ENCODE measurements at places on chromosomes 6 and 20.

- DNase-seq, result peak; percentile 29
Measured at GRCh38 chr20:63284083-63284440, 8.9 kb upstream of the COL20A1 start.

- no peak for DNase-seq
Measured at GRCh38 chr6:93210908-93211307, 208.5 kb downstream of the EPHA7 start.

- DNase-seq, result no peak
Measured at GRCh38 chr20:25017257-25017803, 24.8 kb upstream of the APMAP start.

DNA sequence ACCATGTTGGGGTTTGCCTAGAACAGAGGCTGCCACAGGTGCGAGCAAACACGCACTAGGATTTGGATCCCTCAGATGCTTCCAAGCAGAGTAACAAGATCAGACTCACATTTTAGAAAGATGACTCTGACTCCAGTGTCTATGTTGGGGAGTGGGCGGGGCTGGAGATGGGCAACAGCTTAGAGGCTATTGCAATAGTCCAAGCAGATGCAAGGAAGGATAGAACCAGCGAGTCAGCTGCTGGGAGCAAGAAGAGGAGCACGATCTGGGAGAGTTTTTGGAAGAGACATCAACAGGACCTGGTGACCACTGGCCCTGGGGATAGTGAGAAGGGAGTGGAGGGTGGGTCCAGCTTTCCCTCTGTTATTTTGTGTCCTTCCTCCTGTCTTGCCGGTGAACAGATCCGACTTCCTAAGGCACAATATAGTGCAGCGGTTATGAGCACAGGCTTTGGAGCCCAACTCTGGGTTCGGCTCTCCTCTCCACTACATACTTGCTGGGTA is 52.7 kb downstream of the FGD2 start:
- DNase-seq, result no peak

GRCh38 chr6:25181923-25182322 is 97.3 kb upstream of the CARMIL1 start:
- no peak for DNase-seq

DNA sequence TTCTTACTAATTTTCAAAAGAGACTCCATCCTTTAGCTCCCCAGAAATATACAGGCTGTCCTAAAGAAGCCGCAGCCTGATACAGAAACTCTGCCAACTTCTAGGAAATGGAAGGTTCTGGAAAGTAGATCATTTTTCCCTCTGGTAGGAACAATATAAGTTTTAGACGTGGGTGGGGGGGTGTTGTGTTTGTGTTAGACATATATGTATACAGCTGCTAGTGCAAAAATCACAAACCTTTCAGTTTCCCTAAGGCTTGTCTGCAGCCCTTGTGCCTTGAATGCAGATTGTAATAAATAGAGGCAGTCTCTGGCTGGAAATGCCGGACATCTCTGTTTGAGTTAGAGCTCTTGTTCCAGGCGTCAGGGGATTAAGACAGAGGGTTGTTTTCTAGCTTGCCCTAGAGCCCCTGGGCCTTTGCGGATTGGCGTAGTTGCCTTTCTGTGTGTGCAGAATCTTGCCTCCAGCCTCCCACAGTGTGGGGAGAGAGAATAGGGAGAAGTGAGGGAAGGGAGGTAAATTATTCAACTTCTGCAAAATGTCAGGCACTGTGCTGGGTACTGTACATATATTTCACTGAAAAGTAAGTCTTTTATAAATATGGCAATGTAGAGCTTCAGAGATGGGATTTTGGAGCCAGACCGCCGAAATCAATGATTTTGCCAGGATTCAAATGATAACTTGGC is 269.7 kb downstream of the PRL start:
- DNase-seq, result no peak

DNA sequence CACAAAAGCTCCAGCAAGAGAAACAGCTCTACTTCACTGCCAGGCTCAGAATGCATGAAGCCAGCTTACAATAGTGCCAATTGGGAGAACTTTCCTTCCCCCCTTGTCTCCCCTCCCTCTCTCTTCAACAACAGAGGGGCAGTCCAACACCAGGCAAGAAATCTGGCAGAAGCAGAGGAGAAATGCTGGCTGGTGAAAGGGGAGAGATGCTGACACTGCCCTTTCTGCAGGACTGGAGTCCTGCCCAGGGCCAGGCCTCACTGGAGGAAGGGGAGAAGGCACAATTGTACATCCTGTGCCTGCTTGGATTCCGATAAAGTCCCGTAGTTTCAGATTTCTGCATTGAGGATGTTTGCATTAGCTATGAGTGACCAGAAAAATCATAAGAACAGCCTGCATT is 148.6 kb downstream of the LRRC1 start:
- no peak for DNase-seq

- DNase-seq, result no peak
Measured at GRCh38 chr20:38566036-38566598, 14.9 kb upstream of the ADIG start.

DNA sequence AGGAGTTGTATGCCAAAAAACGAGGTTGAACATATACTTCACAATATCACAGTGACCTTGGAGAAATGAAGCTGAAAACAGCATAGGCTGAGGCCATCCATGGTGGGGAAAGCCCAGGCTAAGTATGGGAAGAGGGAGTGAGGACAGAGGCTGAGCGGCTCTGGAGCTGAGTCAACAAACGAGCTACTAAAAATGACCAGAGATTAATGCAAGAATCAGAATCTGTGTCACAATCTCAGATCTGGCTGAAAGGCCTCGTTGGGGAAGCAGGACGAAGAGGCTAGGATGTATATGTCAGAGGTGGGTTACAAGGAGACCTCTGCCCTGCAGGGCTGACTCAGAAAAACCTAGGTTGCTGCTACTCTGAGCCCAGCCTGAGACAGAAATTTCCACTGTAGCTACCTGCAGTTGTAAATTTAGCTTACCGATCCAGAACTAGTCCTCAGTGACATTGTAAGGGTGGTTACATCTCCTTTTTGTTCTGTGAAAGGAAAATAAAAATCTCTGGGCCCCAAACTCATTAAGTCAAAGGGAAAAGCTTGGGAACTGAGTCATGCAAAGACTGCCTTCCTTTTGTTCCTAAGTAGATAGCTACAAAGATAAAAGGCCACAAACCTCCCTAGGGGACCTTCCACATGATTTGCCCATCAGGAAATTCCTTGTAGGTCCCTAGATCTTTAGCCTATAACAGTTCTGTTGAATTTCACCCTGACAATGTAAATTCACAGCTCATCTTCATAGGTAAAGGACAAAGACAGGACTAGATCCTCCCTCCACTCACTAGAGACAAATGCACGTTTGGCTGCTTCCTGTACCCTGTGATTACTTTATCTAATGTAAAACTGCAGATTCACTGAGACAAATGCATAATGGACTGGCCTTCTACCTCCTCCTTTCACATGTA is 8.5 kb upstream of the TUBB2A start:
- no peak for DNase-seq

DNA sequence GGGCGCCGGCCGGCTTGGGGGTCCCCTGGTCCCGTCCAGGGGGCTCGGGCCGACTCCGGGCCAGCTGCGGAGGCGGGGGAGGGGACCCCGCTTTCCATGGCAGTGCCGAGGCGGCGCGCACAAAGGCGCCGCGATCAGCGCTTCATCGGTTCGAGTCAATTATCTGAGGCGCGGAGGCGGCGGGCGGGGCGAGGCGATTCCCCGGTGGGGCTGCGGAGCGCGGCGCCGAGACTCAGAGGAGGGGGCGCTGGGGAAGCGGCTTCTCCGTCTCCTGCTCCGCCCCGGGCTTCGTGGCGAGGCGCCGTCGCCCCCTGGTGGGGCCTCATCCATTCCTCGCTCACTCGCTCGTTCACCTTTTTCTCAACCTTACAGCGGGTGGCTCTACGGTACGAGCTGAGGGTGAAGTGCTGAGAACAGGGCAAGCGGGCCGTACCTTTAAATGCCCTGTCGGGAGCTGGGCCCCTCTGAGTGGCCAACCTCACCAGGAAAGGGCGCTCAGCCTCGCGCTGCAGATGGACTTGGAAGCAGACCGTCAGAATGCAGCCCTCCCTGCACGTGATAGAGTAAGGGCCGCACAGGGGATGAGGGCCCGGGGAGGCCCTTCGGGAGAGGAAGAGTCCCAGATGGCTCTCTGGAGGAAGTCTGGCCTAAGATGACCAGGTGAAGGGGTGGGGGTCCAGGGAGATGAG is 39.9 kb downstream of the SLC52A3 start:
- peak; percentile 58 for DNase-seq

- peak; percentile 21 for DNase-seq
Measured at GRCh38 chr6:119350952-119351372, 1.4 kb upstream of the MAN1A1 start.

GRCh38 chr6:15339081-15339480 is 93.2 kb downstream of the JARID2 start:
- no peak for DNase-seq

GRCh38 chr6:127459231-127459641 is at the start of gene KIAA0408:
Gene KIAA0408 (minus strand): TSS chr6:127459389. CDS start chr6:127453981, 5,408 bp downstream.
- DNase-seq, result no peak

DNA sequence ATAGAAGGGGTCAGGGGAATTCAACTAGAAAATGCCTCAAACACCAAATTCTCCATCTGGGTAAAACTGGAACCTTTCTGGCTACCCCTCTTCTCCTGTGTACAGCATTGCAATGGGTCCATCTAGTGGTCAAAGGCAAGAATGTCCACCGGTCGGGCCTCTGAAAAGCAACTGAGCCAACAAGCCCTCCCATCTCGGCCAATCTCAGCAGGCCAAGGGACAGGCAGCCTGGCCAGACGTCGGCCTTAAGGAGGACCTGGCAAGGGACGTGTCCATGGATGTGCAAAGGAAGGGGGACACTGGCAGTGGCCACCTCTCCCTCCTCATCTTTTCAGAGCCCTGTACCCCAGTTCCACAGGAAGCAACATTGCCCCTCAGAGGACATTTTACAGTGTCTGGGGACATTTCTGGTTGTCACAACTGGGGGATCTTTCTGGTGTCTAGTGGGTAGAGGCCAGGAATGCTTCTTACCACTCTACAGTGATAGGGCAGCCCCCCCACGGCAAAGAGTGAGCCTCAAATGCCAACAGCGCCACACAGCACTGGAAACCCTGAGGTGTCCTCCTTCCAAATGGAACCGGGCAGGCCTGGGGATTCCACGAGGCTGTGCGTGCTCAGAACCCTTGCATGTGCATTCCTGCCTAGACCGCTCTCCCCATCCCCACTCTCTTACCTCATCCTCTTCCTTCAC is 99.8 kb upstream of the FOXA2 start:
- DNase-seq, result peak; percentile 64

GRCh38 chr6:85460921-85461797 is 11.3 kb downstream of the NT5E start:
- peak; percentile 71 for DNase-seq

- DNase-seq, result no peak
Measured at GRCh38 chr6:118394106-118394505, 154.0 kb upstream of the PLN start.

GRCh38 chr6:81384921-81385320 is 367.6 kb downstream of the TENT5A start:
- no peak for DNase-seq

- DNase-seq, result peak; percentile 32
Measured at GRCh38 chr6:169950558-169950957, 199.1 kb downstream of the ERMARD start.

GRCh38 chr6:121686611-121687023 is 251.2 kb downstream of the GJA1 start:
- peak; percentile 1 for DNase-seq

DNA sequence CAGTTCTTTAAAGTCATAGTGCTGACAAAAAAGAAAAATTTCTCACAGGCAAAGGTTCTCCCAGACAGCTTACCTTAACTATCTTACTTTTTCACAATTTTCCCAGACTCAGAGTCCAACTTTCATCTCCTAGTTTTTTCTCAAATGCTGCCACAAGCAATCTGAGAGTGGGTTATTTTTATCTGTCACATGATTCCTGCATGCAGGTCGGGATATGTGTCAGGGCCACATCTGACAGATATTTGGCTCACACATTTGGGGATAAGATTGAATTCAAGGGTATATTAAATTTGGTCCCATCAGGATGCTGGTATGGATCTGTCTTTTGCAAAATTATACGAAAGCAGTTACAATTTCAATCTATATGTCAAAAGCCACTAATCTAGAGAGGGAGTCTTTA is 50.1 kb upstream of the SMIM29 start:
- no peak for DNase-seq

GRCh38 chr6:69180361-69181067 is 545.4 kb downstream of the ADGRB3 start:
- DNase-seq, result no peak

GRCh38 chr6:166618251-166618650 is 8.8 kb downstream of the RPS6KA2 start:
- no peak for DNase-seq

GRCh38 chr6:149147938-149148718 is 169.4 kb upstream of the TAB2 start:
- peak; percentile 88 for DNase-seq

DNA sequence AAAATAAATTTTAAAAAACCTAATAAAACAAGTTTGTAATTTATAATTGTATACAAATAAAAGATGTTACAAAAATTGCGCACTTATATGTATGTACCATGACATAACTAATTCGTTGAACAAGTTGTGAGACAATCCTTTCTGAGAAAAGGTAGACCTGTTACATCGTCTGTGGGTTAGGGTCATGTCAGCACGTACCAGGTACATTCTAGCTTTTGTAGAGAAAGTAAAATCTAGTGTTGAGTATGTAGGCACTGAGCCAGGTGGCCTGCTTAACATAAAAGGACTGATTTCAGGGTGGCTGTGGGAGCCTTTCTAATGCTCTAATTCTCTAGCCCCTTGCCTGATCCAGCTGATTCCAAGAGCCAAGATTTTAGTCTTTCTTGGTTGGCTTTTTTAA is 10.4 kb downstream of the RPL7L1 start:
- DNase-seq, result no peak

DNA sequence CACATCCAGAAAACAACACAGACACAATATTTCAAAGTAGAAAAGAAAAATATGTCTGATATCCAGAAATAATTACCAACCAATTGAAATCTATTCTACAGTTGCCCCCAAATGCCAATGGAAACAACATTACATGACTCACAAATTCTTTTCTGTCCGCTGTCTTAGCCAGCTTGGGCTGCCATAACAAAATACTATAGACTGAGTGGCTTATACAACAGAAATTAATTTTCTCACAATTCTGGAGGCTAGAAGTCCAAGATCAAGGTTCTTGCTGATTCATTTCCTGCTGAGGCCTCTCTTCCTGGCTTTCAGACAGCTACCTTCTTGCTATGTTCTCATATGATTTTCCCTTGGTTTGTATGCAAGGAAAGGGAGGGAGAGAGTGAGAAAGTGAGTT is 698.1 kb downstream of the DHX35 start:
- no peak for DNase-seq

GRCh38 chr6:33630014-33630413 is 8.9 kb downstream of the ITPR3 start:
- no peak for DNase-seq
